ENCODE measurements at places on chromosomes 12 and 14.

DNA sequence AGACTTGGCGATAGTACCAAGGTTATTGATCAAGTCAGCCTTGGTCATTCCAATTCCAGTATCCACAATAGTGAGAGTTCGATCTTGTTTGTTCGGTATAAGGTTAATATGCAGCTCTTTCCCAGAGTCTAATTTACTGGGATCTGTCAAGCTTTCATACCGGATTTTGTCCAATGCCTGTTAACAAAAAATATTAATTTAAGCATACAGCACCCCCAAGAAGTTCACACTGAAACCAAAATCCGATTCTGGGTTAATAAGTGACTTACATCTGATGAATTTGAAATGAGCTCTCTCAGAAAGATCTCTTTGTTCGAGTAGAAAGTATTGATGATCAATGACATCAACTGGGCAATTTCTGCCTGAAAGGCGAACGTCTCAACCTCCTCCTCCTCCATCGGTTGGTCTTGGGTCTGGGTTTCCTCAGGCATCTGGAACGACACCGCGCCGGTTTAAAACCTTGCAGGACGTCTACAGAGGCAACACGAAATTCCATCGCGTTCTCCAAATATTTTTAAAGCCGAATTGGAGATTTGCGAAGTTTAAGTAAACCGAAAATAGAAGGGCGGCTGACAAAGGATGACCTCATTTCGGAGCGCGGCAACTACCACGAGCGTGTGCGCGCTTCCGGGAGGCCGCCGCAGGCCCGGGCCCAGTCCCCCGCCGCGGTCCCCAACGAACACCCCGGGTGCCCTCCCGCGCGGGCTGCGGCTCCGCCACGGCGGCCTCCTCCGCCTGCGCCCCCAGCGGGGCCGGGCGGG, 716 bp downstream of the HSP90AA1 start:
- DNase-seq = peak; percentile 51

- DNase-seq = no peak
Observed at GRCh38 chr14:21768116-21768874, 94.7 kb upstream of the OR4E1 start.

- DNase-seq = no peak
Observed at GRCh38 chr14:37195327-37195726, 2.4 kb upstream of the MIPOL1 start.

DNA sequence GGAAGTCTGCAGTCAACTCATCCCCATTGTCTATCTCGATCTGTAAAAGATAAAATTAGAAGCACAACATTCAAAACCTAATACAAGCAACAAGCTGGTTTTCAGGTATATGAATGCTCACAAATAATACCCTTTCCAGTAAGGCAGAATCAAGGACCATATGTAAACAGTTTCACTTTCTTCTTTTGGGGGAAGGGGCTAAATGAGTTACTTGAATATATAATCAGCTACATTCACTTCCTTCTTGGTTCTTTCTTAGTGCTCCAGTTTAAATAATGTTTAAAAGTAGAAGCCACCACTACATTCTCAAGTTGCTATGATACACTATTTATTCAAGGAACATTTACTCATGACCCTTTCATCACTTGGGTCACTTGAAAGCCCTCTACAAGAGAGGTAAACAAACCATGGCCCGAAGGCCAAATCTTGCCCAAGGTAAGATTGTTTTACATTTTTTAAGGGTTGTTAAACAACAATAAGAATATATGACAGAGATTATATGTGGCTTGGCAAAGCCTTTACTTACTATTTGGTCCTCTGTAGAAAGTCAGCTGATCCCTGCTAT, 10.3 kb downstream of the TWF1 start:
- DNase-seq = no peak

GRCh38 chr14:91129261-91129660, 15.4 kb downstream of the DGLUCY start:
- DNase-seq = no peak

- no peak for DNase-seq
Observed at GRCh38 chr12:116736962-116737773, 701 bp downstream of the SPRING1 start.

DNA sequence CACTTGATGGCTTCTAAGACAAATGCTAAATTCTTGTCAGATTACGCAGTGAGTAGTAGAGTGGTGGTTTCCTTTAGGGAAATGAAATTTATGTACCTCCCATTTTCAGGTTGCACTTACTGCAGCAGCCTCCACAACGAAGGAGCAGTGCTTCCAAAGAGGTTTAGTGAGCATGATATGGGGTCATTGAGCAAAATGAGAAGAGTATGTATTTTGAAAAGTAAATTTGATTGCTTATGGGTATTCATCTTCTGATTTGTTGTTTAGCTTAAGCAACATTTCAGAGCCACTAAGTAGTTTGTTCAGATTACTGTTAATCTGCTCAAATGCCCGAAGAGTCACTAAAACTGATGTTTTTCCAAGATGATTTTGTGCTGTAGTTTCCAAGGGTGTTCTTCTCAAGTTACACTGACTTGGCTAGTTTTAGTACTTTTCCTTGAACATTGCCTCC, 493.6 kb downstream of the PCNX1 start:
- DNase-seq = no peak

GRCh38 chr14:51336734-51337133, 96.7 kb downstream of the TMX1 start:
- DNase-seq = no peak

DNA sequence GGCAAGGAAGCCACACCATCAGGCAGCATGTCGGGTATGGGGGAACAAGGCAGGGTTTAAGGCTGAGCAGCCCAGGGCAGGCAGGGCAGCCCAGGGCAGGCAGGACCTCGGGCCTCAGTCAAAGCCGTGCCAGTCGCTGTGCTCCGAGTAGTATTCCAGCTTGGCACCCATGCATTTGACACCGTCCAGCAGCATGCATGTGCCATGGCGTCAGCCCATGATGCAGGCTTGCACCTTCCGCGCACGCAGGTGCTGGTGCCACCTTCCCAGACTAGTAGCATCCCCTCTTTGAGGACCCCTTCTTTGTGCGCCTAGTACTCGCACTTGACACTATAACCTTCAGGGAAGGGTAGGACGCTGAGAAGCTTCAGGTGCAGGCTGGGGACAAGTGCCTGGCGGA, 11.6 kb upstream of the ADCY6 start:
- DNase-seq = no peak

- no peak for DNase-seq
Observed at GRCh38 chr12:53340398-53340797, 4.2 kb upstream of the SP7 start.

DNA sequence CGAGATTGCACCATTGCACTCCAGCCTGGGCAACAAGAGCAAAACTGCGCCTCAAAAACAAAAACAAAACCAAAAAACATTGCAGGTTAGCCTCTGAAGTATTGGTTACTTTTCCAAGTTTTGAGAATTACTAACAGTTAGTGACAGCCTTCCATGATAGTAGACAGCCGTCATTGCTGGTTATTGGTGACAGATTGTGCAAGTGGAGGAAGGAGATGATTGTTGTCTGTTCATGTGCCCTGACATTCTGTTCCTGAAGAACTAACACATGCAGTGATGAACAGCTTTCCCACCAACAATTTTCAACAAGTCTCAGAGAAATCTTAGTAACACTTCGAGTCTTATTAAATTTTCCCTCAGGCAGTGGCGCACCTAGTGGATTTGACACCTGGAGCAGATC, 89.3 kb upstream of the NAP1L1 start:
- DNase-seq = no peak

DNA sequence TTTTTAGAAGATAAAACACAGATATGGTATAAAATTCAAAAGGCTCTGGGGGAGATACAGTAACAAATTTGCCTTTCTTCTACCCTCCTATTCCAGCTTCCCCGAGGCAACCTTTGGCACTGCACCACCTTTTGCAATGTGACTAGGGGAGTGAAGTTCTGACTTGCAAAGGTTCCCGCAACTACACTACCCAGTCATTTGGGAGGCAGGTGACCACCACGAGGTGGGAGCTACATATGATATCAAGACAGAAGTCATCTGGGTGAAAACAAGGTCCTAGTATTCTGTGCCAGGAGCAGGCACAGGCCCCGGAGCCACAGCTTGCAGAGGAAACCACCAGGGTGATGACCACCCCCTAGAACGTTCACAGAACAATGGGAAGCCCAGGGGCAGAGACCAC, 141.5 kb downstream of the TTC7B start:
- DNase-seq = no peak

DNA sequence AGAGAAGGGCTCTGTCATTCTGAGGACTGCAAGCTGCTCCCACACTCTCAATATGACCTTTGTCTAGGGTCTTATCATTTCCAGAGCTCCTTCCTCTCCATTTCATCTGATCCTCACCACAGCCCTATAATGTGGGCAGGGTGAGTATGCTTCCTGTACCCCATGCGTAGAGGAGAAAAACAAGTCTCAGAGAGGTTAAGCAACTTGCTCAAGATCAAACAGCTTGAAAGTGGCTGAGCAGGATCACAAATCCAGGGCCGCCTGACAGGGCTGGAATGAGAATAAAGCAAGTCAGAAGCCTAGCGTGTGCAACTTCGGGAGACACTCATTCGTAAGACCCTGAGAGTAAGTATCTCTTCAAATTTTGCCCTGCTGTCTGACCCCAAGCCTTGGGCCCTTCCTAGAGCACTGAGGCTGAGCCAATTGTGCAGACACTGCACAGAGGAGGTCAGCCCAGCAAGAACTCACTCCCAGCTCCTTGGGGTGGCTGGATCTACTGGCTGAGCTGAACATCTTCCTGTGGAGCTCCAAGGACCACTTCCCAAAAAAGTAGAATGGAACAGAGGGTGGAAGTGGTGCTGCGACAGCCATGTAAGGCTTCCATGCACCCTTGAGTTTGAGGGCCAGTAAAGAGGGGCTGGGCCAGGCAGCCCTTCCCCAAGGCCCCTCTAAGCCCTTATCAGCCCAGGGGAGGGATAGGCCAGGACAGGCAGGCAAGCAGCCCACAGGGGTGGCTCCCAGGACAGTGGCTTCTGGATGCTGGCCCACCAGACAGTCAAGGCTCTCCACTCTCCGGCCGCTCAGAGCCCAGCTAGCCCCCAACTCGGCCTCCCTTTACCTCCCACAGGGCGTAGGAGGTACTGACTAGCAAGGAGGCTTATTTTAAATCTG, 10.5 kb downstream of the ZFP36L1 start:
- DNase-seq = no peak

DNA sequence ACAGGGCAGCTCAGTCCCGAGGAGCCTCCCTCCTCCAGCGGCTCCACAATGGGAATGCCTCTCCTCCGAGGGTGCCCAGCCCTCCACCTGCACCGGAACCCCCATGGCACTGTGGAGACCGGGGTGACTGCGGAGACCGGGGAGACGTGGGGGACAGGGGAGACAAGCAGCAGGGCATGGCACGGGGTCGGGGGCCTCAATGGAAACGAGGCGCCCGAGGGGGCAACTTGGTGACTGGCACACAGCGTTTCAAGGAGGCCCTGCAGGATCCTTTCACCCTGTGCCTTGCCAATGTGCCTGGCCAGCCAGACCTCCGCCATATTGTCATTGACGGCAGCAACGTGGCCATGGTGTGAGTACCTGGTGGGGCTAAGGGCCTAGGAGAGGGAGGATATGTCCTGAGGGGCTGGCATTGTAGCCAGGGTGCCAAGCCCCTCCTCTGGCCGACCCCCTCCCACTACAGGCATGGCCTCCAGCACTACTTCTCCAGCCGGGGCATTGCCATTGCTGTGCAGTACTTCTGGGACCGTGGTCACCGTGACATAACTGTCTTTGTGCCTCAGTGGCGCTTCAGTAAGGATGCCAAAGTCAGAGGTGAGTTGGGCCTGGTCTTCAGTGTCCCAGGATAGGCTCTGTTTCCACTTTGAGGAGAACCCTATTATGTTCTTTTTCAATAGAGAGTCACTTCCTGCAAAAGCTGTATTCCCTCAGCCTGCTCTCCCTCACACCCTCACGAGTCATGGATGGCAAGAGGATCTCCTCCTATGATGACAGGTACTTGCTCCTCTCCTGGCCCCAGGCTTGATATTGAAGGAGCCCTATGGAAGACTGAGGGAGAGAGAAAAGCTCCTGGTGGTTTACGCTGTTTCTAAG, 2.7 kb downstream of the KHNYN start:
- no peak for DNase-seq

DNA sequence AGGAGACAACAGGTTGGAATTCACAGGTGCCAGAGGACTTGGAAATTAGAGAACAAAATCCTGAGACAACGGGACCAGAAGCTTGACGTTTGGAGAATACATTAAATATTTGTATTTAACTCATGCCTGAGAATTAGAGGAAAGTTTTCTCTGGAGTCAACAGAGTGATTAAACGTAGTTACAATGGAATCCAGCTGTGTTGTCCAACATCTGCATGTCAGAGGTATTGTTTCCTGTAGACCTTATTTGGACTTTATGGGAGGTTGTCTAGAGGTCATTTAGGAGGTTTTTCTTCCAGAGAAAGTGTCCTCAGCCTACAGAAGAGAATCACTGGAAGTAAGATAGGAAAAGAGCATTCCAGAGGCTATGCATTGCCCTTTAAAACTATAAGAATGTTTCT, 45.1 kb upstream of the RERGL start:
- DNase-seq = no peak

DNA sequence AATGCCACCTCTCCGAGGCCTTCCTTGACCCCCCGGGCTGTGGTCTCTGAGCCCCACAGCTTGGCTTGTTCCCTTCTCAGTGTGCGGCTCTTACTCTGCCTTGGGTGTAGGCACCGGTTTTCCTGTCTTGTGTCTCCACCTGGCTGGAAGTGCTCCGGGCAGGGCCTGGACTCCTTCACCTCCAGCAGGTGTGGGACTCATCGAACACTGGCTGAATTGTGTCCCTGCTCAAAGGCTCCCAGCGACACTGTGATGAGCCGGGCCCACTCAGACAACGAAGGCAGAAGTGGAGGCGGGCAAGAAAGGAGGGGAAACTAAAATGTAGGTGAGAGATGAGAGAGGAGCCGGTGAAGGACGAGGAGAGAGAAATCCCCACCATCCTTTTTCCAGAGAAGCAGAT, 18.0 kb downstream of the TMEM63C start:
- no peak for DNase-seq

DNA sequence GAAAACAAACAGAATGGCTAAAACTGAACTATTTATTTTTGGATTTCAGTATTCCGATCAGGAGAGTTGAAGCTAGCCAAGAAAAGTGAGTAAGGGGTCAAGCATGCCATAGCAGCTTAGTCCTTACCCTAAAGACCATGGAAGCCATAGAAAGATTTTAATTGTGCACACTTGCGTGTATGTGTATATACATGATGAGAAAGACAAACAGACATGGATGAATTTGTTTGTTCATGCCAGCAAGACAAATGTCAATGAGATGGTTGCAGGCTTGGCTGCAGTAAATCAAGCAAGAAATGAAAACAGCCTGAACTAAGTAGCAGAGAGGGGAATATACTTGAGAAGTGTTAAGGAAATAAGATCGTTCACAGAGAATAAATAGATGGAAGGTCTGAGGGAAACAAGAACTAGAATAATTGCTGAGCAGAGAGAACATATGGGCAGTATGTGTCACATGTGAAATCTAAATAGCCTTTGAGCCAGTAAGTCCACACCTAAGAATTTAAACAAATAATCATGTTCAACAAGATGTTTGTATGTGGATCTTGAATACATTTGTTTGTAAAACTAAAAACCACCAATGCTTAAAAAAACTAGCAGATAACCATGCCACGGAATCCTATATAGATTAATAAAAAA, 14.8 kb downstream of the SNW1 start:
- DNase-seq = no peak

DNA sequence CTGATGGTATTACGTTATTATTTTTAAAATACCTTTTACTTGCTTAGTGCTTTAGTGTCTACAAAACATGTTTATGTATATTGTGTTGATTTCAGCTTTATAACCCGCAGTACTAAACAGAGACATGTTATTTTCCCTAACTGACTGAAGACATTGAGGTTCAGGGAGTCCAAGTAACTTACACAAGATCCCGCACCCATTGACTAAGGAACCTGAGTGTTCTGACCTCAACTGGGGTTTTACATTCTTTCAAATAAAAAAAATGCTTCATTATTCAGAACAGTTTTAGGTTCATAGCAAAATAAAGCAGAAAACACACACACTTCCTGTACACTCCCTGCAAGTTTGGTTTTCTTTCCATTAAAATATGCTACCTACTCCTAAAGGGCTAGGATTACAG, 60.4 kb upstream of the METAP2 start:
- DNase-seq = no peak
